ENCODE measurements at places on chromosomes 12 and 14.

DNA sequence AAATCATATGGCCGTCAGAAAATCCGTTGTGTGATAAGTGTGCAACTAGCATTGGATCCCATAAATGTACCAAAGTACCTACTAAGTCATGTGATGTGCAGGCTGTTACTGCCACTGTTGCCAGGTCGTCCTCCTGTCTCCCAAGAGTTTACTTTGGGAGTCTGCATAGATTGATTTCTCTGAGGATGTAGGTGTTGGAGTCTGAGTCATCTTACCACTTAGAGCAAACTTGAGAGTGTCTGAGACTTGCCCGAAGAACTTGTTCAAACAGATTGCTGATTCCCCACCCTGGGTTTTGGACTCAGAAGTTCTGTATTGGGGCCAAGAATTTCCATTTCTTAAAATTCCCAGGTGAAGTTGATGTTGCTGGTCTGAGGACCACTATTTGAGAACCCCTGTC lies 11.4 kb downstream of the TMX1 start:
- DNase-seq, result no peak

DNA sequence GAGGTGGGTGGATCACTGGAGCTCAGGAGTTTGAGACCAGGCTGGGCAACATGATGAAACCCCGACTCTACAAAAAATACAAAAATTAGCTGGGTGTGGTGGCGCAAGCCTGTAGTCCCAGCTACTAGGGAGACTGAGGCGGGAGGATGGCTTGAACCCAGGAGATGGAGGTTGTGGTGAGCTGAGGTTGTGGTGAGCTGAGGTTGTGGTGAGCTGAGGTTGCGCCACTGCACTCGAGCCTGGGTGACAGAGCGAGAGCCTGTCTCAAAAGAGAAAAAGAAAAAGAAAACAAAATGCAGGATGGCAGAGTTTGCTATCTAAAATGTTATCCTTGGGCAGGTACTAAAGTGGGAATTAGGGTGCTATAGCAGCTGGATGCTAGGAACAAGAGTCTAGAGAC lies 10.8 kb upstream of the GPRC5A start:
- no peak for DNase-seq

DNA sequence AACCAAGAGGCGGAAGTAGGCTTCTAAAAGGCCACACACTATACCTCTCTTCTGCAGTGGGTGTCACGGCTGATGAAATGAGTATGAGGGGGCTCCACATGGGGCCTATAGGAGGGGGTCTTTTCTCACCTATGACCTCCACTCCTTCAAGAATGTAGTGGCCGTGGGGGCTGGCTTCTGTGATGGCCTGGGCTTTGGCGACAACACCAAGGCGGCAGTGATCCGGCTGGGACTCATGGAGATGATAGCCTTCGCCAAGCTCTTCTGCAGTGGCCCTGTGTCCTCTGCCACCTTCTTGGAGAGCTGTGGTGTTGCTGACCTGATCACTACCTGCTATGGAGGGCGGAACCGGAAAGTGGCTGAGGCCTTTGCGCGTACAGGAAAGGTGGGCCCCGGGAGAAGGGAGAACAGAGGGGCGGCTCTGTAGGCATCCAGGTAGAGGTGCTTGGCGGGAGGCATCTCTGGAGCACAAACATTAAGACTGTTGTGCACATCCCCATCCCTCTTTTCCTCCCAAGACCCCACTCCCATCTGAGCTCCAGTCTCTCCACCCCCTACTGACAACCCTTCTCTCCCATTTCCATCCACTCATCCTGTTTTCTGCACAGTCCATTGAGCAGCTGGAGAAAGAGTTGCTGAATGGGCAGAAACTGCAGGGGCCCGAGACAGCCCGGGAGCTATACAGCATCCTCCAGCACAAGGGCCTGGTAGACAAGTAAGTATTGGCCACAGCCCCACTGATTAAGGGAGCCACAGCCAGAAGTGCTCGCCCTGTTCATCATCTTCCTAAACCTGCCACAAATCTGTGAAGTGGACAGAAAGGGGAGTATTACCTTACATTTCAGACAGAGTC lies 3.8 kb downstream of the GPD1 start:
- DNase-seq, result no peak

- no peak for DNase-seq
Measured at GRCh38 chr12:42015051-42015461, 129.6 kb downstream of the GXYLT1 start.

- no peak for DNase-seq
Measured at GRCh38 chr12:79591988-79592387, 98.8 kb downstream of the PAWR start.

GRCh38 chr14:78005325-78005724 lies 164.8 kb upstream of the NRXN3 start:
- no peak for DNase-seq

DNA sequence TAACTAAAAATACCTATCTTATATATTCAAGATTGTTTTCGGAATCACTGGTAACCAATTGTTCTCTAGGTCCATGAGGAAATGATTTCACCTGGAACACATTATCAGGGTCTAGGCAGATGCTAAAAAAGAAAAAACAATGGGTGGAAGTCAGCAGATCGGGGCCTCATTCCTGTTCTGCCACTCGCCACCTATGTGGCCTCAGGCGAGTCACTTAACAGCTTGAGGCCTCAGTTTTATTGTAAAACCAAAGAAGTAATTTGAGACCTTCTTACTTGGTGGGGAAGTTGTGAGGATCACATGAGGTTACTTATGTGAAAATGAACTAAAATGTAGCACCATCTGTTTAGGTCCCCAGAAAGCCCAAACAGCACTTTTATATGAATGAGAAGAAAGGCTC lies 6.2 kb upstream of the RNASE10 start:
- DNase-seq, result no peak

GRCh38 chr12:52213564-52214420 lies 19.3 kb upstream of the KRT7 start:
- peak; percentile 62 for DNase-seq

GRCh38 chr12:120092551-120093335 lies 23.8 kb downstream of the RAB35 start:
- no peak for DNase-seq

- DNase-seq, result no peak
Measured at GRCh38 chr12:105706973-105707334, 376.5 kb downstream of the C12orf75 start.

DNA sequence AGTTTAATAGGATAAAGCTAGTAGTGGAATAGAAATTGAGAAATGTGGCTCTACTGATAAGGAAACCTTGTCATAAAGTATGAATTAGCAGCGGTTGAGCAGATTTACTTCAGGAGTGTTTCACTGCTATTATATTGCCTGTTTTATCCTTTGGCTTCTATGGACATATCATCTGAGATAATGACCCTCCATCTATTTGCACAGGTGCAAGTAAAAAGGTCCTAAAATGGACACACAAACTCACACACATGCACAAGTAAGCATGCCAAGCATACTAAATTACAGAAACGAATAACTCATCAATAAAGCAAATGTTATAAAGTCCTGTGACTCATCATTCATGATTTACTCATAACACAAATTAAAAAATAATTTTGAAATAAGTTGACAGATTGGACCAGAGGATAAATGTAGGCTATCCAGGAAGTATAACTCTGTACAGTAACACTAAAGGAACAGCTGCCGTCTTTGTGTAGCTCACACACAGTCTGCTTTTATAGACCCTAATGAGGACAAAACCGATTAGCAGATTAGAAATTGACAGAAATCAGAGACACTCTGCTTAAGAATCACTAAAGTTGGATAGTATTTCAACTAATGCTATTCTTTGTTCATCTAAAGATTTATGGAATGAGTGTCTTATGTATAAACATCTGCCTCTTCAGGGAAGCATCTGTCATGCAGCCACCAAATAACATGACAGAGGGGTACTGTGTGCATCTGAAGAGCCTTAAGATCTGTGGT lies 73.9 kb downstream of the SYT1 start:
- no peak for DNase-seq

GRCh38 chr14:89566644-89567415 lies 149.8 kb upstream of the FOXN3 start:
- DNase-seq, result no peak

DNA sequence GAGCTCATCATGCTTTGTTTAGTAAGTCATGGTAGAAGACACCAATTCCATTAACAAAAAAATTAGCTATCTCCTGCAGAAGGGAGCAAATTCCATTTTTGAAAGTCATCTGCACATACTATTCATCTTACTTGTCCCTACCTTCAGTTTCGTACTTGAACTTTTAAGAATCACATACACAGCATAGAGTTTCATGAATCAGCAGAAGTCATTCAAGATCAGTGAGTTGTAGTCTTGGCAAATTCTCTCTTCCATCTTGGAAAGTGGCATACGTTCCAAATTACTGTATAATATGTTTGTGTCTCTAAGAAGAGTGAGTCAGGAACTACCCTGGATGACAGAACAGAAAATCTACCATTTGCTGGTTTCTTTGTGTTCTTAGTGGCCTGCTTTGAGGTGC lies 14.1 kb downstream of the VRK1 start:
- no peak for DNase-seq

DNA sequence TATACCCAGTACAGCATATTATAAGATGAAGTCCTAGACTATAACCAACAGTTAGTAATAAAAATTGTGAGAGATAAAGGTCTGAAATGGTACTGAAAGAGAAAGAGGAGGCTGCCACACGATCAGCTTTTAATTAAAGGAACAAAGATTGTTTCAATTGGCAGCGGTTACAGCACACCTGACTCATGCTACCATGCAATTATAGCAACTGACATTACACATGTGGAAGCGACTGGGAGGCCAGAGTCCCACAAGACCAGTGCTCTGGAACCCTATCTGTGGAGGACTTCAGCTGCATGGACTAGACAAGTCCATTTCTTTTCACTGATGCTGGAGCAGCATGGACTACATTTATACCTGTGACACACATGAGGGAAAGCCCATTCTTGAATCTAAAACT lies 55.2 kb downstream of the SEL1L start:
- DNase-seq, result no peak

GRCh38 chr14:69561893-69562292 lies 12.8 kb downstream of the CCDC177 start:
- no peak for DNase-seq

- DNase-seq, result no peak
Measured at GRCh38 chr12:55673638-55674037, 34.1 kb downstream of the ITGA7 start.

GRCh38 chr12:132484891-132485441 lies 5.0 kb upstream of the FBRSL1 start:
- no peak for DNase-seq

- DNase-seq, result no peak
Measured at GRCh38 chr12:58174316-58174715, 232.9 kb downstream of the ATP23 start.

- DNase-seq, result no peak
Measured at GRCh38 chr12:45433441-45433868, 217.6 kb downstream of the ANO6 start.

GRCh38 chr14:106269029-106269428 lies 742.6 kb downstream of the TMEM121 start:
- peak; percentile 10 for DNase-seq

GRCh38 chr14:34322940-34323418 lies 139.1 kb downstream of the SPTSSA start:
- peak; percentile 41 for DNase-seq

GRCh38 chr12:132610051-132610759 lies at the start of gene LRCOL1:
TSS of gene LRCOL1 (minus strand) at chr12:132610582. CDS start at chr12:132606251, 4,331 bp downstream.
- DNase-seq, result peak; percentile 45

DNA sequence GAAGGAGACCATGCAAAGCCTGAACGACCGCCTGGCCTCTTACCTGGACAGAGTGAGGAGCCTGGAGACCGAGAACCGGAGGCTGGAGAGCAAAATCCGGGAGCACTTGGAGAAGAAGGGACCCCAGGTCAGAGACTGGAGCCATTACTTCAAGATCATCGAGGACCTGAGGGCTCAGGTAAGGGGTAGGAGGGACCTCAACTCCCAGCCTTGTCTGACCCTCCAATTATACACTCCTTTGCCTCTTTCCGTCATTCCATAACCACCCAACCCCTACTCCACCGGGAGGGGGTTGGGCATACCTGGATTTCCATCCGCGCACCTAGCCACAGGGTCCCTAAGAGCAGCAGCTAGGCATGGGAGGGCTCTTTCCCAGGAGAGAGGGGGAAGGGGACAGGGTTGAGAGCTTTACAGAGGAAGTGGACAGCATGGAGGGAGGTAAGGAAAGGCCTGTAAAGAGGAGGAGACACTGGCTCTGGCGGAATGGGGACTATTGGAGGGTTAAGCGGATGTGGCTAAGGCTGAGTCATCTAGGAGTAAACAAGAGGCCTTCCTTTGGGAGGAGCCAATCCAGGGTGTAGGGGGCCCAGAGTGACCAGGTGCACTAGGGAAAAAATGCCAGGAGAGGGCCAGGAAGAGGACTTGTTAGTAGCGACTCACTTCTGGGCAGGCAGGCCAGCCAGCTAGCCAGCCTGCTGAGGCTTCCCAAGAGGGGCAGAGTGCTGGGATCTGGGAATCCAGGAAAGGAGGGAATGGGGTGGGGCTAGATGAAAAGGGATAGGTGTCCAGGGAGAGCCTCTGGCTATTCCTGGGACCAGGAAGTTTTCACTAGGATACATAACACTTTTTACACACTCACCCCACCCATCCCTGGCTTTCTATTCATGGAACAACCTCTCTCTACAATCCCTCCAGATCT lies 754 bp downstream of the KRT18 start:
- peak; percentile 39 for DNase-seq

GRCh38 chr14:64324461-64324860 lies 30.3 kb upstream of the ESR2 start:
- DNase-seq, result no peak

GRCh38 chr14:79829405-79830166 lies 381.7 kb downstream of the DIO2 start:
- DNase-seq, result no peak

- DNase-seq, result peak; percentile 22
Measured at GRCh38 chr12:88035907-88036289, 6.7 kb upstream of the C12orf50 start.

DNA sequence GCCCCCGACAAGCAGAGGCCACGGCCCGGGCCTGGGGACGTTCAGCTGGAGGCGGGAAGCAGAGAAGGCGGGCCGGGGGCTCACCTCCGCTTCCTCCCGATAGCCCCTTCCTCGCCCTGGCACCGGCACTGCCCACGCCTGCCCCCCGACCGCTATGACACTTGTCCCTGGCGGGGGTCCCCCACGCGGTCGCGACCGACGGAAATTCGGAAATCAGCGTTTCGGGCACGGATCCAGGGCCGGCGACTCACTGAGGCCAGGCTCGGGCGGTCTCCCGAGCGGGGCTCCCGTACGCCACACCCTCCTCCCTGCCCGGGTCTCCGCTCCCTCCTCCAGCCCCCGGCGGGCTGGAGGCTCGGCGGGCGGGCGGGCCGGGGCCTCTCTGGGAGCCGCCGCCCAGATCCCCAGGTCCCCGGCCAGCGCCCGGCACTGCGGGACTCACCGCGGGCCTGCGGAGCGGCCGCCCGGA lies 581 bp downstream of the PITPNM2 start:
- no peak for DNase-seq

- no peak for DNase-seq
Measured at GRCh38 chr12:75322464-75322863, 7.7 kb downstream of the CAPS2 start.

DNA sequence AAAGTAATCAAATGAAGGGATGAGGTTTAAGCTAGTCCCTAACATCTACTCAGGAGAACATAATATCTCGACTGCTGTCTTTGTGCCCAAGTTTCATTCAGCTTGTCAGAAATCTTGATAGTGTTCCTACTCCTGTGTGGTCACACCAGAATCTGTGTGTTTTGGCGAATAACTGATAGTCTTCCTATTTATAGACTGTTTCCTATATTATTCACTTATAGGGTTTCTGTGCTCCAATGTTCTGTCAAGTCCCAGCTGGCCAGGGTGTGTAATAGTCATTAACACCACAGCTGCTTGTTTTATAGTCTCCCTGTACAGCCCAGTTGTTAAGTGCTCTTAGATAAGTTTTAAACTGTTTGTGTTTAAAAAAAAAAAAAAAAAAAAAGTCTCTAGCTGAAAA lies 45.9 kb downstream of the GPR135 start:
- DNase-seq, result no peak
